Left forelimb (tissue), 1 donor: ENCODE measurements at places on chromosomes 2 and 18.

GRCh38 chr2:176461809-176462670 lies 192.8 kb downstream of the MTX2 start:
- DNase-seq, result no peak

DNA sequence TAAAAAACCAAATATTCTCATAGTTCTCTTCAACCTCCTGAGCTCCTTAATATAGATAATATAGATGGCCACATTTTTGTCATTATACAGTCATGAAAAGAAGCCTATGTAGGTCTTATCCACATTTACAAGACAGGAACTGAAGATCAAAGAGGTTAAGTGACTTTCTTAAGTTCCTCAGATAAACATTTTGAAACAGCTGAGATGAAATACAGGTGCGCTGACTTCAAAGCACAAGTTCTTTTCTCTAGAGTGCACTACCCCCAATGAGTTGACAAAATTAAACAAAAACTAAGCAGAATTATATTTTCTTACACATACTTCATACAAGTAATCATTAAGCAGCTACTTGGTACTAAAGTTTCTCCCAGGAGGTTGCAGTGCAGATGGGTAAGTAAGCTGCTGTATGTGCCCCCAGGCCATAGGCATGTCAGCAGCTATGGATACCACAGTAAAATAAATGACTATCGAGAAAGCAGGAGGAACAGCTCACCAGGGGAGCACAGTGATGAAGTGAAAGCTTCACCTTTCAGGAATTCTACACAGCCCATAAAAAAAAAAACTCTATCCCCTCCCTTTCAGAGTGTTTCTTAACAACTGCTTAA lies 199.8 kb downstream of the DPP10 start:
- no peak for DNase-seq

GRCh38 chr18:74453016-74453566 lies 4.0 kb downstream of the DIPK1C start:
- no peak for DNase-seq

DNA sequence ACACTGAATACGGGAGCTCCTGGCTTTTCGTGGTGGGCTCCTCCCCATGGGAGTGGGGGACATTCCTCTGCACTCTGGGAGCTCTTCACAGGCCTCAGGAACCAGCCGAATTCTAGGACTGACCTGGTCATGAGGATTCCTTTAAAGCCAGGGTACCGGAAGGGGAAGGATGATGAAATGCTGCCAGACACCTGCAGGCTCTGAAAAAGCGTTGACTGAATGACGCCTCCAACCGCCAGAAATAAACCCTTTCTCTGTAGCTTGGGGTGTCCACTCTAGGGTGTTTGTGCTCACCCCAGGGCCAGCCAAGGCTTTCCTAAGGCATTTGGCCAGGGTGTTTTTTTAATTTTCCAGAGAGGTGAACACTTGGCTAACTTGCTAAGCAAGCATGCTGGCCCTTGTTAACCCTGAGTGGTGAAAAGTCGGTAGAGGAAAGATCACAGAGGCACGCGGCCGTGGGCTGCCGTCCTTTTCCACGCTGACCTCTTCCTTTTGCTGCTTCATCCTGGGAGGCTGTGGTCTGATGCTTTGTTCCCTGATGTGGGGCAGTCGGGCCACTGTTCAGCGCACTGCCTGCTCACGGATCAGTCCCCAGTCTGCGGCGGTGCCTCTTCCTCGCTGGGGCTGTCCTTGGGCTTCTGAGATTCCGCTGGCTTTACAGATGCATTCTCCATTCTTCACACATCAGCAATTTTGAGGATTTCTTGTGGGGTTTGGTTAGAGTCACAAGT lies 32.0 kb downstream of the IMPA2 start:
- DNase-seq, result no peak

GRCh38 chr2:37800176-37800858 lies 124.8 kb upstream of the RMDN2 start:
- no peak for DNase-seq
